ENCODE measurements at places on chromosomes 6 and 20.

GRCh38 chr6:95244751-95245150 is 332.6 kb upstream of the MANEA start:
- DNase-seq: no peak

DNA sequence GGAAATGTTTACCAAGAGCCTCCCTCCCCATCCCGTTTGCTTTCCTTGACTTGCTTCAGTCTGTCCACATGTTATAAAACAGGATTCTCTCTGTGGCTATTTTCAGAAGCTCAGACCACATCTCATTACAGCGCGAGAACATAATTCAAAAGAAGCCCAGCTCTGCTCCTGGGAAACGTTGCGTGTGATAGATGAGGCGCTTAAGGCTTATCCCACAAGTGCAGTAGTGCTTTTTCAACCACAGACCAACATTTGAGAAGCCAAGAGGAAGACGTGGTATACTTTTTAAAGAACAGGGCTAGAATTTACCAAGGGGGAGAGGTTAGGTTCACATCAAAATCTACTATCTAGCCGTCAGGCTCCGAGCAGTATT is 239.5 kb downstream of the SLC24A3 start:
- no peak for DNase-seq

GRCh38 chr6:5184218-5184617 is 76.5 kb downstream of the LYRM4 start:
- no peak for DNase-seq

- no peak for DNase-seq
Measured at GRCh38 chr6:36120979-36121786, 9.1 kb upstream of the MAPK13 start.

GRCh38 chr6:93337014-93337413 is 82.3 kb downstream of the EPHA7 start:
- DNase-seq: no peak

- DNase-seq: no peak
Measured at GRCh38 chr20:35743693-35744491, 1.8 kb upstream of the RBM39 start.

GRCh38 chr20:34068001-34068400 is 44.0 kb downstream of the EIF2S2 start:
- no peak for DNase-seq

- no peak for DNase-seq
Measured at GRCh38 chr6:147204060-147204785, at the start of gene STXBP5. Gene STXBP5 (plus strand): TSS chr6:147204417. CDS start chr6:147204533, 116 bp downstream.
